Naive thymus-derived CD4-positive, alpha-beta T cell (primary cell): ENCODE measurements at places on chromosomes 12 and 14. TPM values are rescaled to one million over a fixed set of nuclear protein-coding genes. Genes with fewer than 3 reads are reported as not detected.

The SAMD15 gene
- polyA plus RNA-seq: not detected

- H3K27ac ChIP-seq: no peak overlapping the region
- no peak for DNase-seq
- no peaks in the 10 kb centered on the region for H3K27me3 ChIP-seq
- H3K4me1 ChIP-seq: no peaks in the 10 kb centered on the region
Measured at GRCh38 chr14:100359881-100360280, 36.7 kb downstream of the SLC25A47 start.

GRCh38 chr14:94058128-94058673 is 22.8 kb downstream of the DDX24 start:
- peaks cover 50% of the 10 kb centered on the region for H3K36me3 ChIP-seq
- DNase-seq: no peak
- H3K27ac ChIP-seq: no peak overlapping the region
- H3K4me1 ChIP-seq: peaks cover 39% of the 10 kb centered on the region

The LRIG3 gene
- polyA plus RNA-seq: not detected

The INSM2 gene
- polyA plus RNA-seq: not detected

DNA sequence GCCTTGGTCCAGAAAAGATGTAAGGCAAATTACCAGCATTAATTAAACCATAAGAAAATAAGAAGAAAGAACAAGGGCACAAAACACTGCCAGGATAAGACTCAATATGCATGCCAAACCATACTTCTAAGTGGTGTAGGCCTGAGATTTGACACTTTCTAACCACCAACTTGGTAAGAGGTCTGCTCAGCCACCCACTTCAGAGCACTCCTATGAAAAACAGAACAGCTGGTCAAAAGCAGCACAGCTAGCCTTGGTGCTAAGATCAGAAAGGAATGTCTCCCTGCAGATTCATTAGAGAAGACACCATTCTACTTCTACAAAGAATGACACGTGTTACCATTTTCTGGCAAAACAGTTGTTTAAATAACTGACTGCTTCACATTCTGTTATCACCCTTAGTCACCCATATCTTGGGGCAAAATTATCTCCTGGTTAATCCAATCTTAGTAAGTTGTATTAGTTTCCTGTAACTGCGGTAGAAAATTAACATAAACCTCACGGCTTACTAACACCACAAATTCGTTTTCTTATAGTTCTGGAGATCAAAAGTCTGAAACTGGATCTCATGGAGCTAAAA is 13.2 kb downstream of the RPS6KA5 start:
- no peak overlapping the region for H3K27ac ChIP-seq
- no peak overlapping the region for H3K4me3 ChIP-seq
- DNase-seq: no peak
- H3K4me1 ChIP-seq: peaks cover 22% of the 10 kb centered on the region
- H3K36me3 ChIP-seq: no peaks in the 10 kb centered on the region

- no peak overlapping the region for H3K27ac ChIP-seq
- no peak for DNase-seq
- no peaks in the 10 kb centered on the region for H3K36me3 ChIP-seq
- no peak overlapping the region for H3K4me3 ChIP-seq
- H3K4me1 ChIP-seq: no peaks in the 10 kb centered on the region
- no peaks in the 10 kb centered on the region for H3K27me3 ChIP-seq
Measured at GRCh38 chr12:13950502-13950901, 30.9 kb downstream of the GRIN2B start.

GRCh38 chr12:54304187-54304810 is 3.5 kb upstream of the NFE2 start:
- peaks cover 9% of the 10 kb centered on the region for H3K27me3 ChIP-seq
- no peak for DNase-seq
- no peaks in the 10 kb centered on the region for H3K4me1 ChIP-seq
- no peak overlapping the region for H3K4me3 ChIP-seq

The TAS2R20 gene
- polyA plus RNA-seq: not detected

DNA sequence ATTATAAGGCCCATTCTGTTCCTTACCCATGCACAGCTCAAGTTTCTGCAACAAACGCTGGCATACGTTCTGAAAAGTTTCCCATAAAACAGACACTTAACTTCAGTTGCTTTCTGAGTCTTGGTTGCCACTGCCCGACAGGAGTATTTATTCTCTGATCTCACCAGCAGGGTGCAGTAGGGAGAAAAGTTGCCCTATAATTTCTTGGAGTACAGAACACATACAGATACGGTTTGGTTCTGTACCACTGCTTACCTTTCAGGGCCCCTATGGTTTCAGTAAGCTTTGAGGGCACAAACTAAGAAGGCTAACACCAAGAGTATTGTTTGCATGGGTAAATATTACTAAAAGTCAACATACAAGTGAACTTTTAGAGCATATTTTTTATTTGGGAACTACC is 77.9 kb downstream of the SPATA7 start:
- no peak overlapping the region for H3K27ac ChIP-seq
- DNase-seq: no peak
- no peak overlapping the region for H3K4me3 ChIP-seq
- no peaks in the 10 kb centered on the region for H3K36me3 ChIP-seq
- H3K27me3 ChIP-seq: no peaks in the 10 kb centered on the region
- H3K4me1 ChIP-seq: no peaks in the 10 kb centered on the region

The NRL gene
- 2.6 TPM for polyA plus RNA-seq

GRCh38 chr12:25384038-25384892 is 133.5 kb upstream of the KRAS start:
- H3K36me3 ChIP-seq: no peaks in the 10 kb centered on the region
- H3K4me3 ChIP-seq: peak overlapping the region; percentile 97
- H3K4me1 ChIP-seq: peaks cover 30% of the 10 kb centered on the region
- peak overlapping the region; percentile 98 for H3K27ac ChIP-seq
- no peak for DNase-seq
- H3K27me3 ChIP-seq: no peaks in the 10 kb centered on the region

- no peaks in the 10 kb centered on the region for H3K4me1 ChIP-seq
- H3K27me3 ChIP-seq: no peaks in the 10 kb centered on the region
- H3K27ac ChIP-seq: no peak overlapping the region
Measured at GRCh38 chr12:79629561-79629960, 61.2 kb downstream of the PAWR start.

DNA sequence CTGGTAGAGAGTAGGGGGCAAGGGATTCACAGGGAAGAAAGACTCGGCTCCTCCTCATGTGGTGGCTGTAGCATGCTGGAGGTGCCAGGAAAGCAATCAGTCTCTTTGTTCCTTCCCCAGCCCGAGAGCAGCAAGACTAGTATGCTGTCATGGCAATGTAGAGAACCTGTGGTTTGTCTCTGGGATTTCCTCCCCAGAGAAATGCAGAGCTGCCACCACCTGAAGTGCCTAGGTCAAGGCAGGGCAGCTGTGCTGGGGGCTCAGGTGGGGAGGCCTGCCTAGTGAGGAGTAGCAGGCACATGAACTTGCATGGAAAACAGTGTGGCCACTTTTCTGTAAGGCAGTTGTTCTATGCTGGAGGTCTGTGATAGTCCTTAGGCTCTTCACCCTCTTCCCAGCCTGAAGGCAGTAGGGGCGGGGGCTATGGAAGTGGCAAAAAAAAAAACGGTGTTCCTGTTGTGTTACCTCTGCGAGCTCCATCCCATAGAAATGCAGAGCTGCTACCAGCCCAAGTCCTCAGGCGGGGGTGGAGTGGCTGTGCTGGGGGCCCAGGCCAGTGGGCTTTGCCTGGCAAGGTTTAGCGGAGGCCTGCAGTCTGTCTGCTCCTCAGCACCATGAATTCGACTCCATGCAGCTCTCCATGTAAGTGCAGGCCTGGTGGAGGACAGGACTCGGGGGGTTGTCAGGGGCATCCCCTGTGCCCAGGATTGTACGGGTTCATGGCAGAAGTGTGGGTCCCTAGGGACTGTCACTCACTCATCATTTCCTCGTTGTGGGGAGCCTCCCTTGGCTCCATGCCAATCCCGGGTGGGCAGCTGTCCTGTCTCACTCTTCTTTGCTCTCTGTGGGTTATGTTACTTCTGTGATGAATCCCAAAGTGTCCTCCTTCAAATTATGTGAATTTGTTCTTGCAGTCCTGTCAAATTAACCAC is 4.1 kb upstream of the CLEC4D start:
- H3K27me3 ChIP-seq: no peaks in the 10 kb centered on the region
- H3K4me1 ChIP-seq: no peaks in the 10 kb centered on the region
- H3K4me3 ChIP-seq: no peak overlapping the region
- no peak for DNase-seq
- H3K36me3 ChIP-seq: no peaks in the 10 kb centered on the region

DNA sequence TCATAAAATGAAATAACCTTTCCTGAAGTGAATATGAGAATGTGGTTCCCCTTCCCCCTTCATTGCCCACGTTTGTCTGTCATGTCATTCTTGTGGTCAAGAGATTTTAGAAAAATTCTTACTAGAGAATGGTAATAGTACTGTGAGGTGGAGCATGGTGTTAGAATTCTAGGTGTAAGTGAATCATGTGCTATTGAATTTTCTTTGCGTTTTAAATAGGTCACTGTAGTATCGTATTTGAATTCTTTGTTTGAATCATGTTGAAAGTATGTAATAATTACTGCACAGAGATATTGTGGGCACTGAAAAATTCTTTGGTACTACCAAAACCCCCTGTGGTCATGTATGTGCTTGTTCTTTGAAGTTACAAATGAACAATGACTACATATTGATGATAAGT is 49.9 kb downstream of the FUT8 start:
- no peaks in the 10 kb centered on the region for H3K4me1 ChIP-seq
- no peak overlapping the region for H3K4me3 ChIP-seq
- no peaks in the 10 kb centered on the region for H3K27me3 ChIP-seq
- DNase-seq: no peak
- H3K36me3 ChIP-seq: no peaks in the 10 kb centered on the region
